Hematopoietic multipotent progenitor cell treated with erythropoietin and hydrocortisone succinate and interleukin-3 and kit ligand, for 4 days (in vitro differentiated cells): ENCODE measurements at places on chromosomes 4 and X.

- peak; percentile 49 for DNase-seq
Observed at GRCh38 chr4:145886871-145887240, 51.8 kb downstream of the ZNF827 start.

DNA sequence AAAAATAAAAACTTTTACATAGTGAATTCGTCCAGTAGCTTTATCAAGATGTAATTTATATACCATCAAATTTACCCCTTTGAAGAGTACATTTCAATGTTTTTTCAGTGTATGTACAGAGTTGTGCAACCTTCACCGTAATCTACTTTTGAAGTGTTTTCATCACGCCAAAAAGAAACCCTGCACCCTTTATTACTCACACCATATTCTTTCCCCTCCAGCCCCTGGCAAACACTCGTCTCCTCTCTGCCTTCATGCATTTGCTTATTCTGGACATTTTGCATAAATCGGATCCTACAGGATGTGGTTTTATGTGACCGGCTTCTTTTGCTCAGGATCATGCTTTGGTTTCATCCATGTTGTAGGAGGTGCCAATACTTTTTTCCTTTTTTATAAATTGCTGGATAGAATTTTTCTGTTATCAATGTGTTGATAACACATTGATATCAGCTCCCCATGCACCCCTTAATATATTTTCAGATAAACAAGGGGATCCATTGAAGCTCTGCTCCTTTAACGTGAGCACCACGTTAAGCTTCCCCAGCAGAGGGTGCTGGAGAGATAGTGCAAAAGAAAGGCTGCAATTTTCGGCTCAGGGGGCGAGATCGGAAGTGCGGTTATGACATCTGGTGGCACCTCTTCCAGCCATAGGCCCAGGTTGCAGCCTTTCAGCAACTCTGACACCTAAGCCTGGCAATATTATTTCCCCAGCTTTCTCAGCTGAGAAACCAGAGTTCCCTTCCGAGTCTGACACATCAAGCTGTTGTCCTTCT, 100.1 kb upstream of the VCX3B start:
- DNase-seq: peak; percentile 61

- no peak for DNase-seq
Observed at GRCh38 chr4:142809559-142809958, 36.5 kb downstream of the INPP4B start.

DNA sequence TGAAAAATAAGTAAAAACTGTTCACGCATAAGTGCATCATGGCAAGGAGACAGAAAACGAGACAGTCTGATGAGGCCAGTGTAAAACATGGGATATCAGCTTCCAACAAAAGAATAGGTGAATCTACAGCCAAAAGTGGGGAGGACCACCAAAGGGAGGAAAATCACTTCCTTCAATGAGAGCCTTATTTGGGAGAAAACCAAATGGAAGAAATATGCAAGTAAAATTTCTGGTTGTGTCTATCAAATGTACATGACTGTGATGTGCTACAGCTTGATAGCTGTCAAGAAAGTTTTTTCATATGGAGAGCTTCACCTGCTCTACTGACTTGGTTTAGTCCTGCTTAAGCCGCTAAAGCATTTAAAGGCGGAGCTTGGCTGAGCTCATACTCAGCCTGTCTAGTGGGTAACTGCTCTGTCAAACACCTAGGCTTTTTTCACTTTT, 66.2 kb downstream of the MAGEA1 start:
- peak; percentile 21 for DNase-seq

- no peak for DNase-seq
Observed at GRCh38 chr4:114019969-114020358, 40.5 kb upstream of the ARSJ start.

- DNase-seq: no peak
Observed at GRCh38 chr4:54197926-54198325, 31.2 kb upstream of the PDGFRA start.

- no peak for DNase-seq
Observed at GRCh38 chrX:154091678-154092077, 5.8 kb downstream of the MECP2 start.

DNA sequence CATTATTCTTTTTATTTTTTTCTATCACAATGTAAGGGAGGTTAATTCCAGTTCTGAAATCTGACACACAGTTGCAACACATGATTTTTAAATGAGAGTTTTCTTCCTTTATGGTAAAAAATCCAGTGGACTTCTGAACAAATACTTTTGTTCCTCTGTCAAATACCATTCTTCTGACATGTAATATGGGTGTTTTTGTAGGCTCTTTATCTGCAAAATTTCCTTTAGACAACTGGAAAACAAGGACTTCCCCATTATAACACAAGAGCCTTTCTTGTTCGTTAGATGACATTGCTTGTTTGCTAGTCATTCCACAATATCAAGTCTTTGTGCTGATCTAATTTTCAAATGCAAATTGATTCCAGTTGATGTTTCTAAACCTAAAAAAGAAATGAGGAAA, 7.7 kb downstream of the FANCB start:
- DNase-seq: no peak

- DNase-seq: no peak
Observed at GRCh38 chr4:161463436-161463835, 700.4 kb downstream of the FSTL5 start.

GRCh38 chr4:137370679-137371078, 161.6 kb downstream of the PCDH18 start:
- no peak for DNase-seq

GRCh38 chrX:23633834-23634580, 33.3 kb upstream of the PRDX4 start:
- DNase-seq: peak; percentile 23

DNA sequence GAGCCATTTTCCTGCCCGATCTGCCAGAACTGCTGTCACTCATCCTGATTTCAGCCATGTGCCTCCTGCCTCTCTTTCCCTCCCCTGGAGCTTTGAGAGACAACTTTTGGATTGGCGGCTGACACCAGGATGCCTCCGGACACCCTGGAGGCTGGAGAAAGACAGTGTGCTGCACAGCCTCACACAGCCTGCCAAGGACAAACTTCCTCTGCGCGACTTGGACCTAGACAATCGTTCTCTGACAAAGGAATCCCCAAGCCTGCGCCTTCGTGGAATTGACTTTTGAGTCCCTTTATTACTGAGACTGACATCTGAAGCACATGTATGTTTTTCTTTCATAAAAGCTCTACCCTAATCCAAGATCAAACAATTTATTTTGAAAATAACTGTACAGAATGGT, 10.8 kb upstream of the LDB2 start:
- DNase-seq: no peak

DNA sequence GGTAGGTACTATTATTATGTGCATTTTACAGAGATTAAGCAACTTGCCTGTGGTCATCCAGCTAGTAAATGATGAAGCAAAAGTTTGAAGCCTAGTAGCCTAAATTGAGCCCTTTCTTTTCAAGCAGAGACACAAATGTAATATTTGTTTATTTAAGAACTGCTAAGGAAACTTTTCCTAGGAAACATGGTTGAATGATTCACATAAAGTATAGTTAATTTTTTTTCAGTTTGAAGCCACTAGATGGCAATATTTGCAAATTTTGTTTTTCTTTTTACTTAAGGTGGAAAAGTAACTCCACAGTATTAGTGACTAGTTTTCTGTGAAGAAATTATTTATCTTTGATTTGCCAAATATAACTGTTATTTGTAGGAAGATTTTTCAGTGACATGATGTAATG, 52.8 kb upstream of the ANKRD17 start:
- DNase-seq: peak; percentile 64

GRCh38 chrX:129495900-129496299, 27.4 kb downstream of the SMARCA1 start:
- DNase-seq: no peak

DNA sequence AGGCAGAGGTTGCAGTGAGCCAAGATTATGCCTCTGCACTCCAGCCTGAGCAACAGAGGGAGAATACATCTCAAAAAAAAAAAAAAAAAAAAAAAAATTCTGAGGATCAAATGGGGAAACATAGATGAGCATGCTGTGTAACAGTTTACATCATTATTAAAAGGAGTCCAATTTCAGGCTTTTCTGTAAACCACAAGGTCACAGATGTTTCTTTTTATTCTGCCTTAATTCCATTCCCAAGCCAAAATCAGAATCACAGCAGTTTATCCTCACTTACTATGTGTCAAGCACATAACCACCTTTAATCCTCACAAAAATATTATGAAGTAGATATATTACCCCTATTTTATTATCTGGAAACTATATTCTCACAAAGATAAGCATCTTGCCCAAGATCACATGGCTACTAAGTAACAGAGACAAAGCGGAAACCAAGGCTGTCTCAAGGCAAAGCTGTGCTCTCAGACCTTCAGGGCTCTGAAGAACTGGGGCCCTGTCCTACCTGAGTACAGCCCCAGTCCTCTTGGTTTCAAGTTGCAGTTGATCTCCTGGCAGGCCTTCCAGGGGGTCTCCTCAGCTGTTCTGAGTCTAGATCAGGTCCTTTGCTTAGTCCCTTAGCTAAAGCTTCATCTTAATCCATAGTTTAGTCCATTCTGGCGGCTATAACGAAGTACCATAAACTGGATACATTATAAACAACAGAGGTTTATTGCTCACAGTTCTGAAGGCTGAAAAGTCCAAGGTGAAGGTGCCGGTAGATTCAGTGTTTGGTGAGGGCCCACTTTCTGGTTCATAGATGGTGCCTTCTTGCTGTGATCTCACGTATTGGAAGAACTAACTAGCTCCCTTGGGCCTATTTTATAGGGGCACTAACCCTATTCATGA, 141.3 kb downstream of the PALLD start:
- no peak for DNase-seq

DNA sequence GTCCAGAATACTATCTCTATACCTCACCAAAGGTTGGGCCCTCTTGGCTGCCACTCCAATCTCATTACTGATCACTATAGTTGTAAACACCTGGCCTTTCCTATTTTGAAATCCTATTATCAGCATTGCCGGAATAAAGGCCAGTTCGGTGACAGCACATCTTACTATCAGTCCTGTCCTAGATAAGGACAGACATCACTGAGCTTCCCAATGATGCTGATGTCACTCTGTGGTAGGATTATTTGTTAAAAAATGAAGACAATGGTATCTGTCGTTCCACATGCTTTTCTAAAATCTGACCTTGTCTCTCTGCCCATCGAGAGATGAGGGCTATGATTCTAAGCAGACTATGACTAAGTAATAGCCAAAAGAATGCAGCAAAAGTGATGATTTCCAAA, 260.4 kb downstream of the PDGFC start:
- DNase-seq: no peak

- no peak for DNase-seq
Observed at GRCh38 chr4:178470996-178471784, 1029.0 kb upstream of the AGA start.

GRCh38 chr4:188619456-188620149, 480.4 kb downstream of the TRIML1 start:
- no peak for DNase-seq

DNA sequence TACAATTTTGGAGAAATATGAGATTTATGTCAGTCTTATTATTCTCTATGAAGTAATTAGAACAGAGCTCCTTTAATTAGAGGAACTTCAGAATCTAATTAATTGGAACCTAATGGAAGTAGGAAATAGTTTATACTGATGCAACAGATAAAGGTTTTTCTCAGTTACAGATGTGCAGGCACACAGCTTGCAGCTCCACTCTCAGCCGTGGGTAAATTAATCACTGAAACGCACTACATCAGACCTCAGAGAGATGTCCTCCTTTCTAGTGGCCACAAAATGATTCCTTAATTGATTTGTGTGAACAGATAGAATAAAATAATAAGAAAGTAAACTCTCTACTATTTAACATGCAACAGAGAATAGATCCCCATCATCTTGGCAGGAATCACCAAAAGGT, 21.5 kb upstream of the NPY2R start:
- DNase-seq: no peak

DNA sequence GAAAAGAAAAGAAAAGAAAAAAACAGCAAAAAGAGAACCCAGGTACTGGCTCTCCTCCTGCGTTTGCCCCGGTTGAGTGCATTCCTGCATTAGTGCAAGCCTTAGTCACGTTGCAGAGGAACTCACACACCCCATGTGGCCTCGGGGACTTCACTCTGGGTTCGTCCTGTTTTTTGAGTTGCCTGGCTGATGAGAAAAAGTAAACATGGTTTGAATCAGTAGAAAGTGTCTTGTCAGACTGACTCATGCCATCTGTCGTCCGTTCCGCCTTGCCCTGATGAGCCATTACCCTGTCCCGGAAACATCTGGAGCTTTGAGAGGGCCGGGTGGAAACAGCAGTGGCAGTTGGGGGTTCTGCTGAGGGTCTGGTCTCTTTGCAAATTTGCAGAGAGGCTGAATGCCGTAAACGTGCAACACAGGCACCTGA, 16.3 kb downstream of the CD99 start:
- DNase-seq: peak; percentile 96

- DNase-seq: no peak
Observed at GRCh38 chrX:482192-482701, 95.5 kb upstream of the PPP2R3B start.

- DNase-seq: no peak
Observed at GRCh38 chr4:38040619-38041018, 80.4 kb downstream of the PTTG2 start.

- DNase-seq: no peak
Observed at GRCh38 chr4:100198061-100198460, 7.8 kb upstream of the DDIT4L start.

DNA sequence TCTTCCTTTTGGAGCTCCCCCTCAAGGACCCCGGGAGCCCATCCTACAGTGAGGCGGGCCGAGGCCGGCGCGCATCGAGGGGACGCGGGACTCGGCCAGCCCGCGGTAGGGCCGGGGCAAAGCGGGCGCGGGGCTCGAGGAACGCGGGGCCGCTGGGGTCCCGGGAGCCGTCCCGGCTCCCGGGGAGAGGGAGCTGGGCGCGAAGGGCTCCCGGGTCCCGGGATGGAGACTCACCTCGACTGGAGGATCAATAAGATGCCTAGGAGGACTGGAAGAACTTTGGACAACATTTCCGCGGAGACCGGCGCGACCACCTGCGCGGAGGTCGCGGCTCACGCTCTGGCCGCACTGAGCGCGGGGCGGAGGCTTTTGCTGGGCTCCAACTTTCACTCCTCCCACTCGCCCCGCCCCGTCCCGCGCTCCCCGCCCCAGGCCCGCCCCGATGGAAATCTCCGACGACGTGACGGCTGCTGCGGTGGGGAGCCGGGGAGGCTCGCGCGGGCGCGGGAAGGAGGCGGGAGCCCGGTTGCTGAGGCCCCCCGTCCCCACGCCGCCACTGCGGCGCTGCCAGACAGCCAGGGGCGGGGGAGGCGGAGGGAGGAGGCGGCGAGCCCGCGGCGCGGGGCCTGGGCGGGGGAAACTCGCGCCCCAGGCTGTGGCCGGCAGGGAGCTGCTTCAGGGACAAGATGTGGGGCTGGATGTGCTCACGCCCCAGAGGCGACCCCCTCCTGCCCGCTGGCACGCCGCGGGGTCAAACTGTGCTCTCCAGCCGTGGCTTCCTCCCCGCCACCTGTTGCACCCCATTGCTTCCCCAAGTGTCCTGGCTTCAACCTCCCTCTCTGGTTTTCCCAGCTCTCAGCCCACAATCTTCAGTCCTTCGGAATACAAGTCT, at the start of gene GABRE:
Gene GABRE (minus strand): TSS at position 341 of the 892 bp plus-strand sequence. CDS start 51 bp downstream, at position 290.
- DNase-seq: peak; percentile 10

GRCh38 chr4:145195167-145195952, 15.0 kb upstream of the OTUD4 start:
- no peak for DNase-seq

GRCh38 chr4:132540797-132541196, 608.3 kb upstream of the PCDH10 start:
- no peak for DNase-seq
